ENCODE measurements at places on chromosomes 12 and 14.
A peak's percentile ranks its signal among the peaks of the same experiment; 100 is the strongest.

DNA sequence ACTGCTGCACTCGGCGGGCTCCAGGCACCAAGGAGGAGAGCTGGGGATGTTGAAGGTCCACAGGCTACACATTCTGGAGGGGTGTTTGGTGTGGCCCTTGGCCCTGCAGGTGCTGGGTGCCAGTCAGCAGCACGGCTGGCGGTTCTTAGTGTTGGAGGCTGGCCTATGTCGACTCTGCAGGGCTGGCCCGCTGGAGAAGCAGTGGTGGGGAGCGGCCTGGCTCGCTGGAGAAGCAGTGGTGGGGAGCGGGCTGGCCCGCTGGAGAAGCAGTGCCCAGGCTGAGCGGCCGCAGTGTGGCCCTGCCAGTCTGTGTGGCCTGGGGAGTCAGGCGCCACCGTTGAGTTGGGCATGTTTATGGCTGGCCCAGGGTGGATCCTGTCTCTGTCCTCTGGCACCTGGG lies 27.3 kb downstream of the MTA1 start:
- no peak for DNase-seq

DNA sequence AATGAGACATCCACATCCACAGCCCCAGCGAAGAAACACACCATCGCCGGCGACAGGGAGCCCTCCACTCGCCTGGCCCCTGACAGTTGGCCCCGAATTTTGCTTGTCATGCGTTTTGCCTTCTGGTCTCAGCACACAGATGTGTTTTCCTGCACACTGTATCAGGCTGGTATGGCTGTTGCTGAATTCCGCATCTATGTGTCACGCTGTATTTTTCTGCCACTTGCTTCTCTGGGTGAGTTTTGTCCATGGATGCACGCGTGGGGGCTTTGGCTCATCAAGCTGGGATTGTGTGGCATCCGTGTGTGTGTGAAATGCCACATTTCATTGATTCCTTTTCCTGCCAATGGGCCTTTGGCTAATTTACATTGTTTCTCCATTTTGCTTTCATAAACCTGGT lies 26.5 kb downstream of the ARL6IP4 start:
- DNase-seq = no peak

GRCh38 chr12:68162374-68162773 lies 2.8 kb upstream of the IFNG start:
- DNase-seq = no peak

- no peak for DNase-seq
These were observed 348.2 kb downstream of the DPF3 start for GRCh38 chr14:72545411-72546311.

DNA sequence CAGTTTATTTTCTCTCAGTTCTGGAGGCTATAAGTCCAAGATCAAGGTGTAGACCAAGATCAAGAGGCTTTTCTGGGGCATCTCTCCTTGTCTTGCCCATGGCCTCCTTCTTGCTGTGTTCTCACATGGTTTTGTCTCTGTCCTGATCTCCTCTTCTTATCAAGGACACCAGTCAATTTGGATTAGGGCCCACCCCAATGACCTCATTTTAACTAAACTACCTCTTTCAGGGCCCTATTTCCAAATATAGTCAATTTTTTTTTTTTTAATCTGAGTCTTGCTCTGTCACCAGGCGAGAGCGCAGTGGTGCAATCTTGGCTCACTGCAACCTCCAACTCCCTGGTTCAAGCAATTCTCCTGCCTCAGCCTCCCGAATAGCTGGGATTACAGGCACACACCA lies 50.8 kb downstream of the TSHR start:
- no peak for DNase-seq

DNA sequence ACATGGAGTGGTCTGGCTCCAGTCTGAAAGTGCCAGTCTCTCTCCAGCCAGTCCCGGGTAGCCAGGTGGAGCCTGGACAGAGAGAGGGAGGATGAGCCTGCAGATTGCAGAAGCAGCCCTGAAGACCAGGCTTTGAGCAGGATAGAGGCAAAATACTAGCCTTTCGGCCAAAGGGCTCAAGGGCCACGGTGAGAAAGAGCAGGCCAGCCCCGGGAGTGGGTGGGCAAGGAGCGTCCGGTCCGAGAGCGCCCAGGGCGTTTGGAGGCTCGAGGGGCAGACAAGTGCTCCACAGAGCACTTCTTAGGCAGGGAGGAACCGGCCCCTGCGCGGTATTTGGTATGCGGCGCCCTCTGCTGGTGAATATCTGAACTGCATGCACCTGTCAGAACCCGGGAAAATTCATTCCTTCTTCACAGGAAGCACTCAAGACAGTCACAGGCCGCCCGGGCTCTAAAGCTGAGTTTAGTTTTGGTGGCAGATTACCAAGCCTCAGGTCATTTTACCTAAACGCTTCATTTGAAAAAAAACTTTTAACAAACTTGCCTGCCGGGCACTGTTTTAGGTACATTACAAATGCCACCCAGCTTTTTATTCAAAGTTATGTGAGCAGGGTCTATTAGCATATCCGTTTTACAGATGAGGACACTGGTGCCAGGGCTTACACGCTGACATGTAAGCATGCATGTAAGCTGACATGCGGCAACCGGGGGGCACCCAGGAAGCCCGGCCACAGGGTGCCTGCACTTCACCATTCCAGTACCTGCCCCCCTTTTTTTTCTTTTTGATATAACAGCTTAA lies 21.0 kb upstream of the PSMC1 start:
- peak; percentile 72 for DNase-seq

- DNase-seq = no peak
These were observed 13.1 kb upstream of the LTA4H start for GRCh38 chr12:96048393-96048969.

DNA sequence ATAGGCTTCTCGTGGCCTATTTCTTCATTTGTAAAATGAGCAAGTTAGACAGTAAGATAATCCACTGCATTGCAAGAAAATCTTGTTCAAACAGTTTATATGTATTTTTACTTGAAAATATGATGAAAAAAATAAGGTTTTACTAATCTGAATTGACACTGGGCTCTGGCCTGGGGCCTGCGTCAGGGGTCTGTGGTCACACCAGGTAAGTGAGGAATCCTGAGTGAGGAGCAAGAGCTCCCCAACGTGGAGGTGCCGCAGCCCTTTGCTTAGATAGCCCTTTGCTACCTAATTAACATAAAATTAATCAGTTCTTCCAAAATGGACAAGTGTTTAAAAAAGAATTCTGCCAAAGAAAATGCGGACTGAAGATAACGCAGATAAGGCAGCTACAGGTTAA lies 39.1 kb upstream of the STAB2 start:
- peak; percentile 87 for DNase-seq

GRCh38 chr14:48417715-48418500 lies 742.5 kb upstream of the MDGA2 start:
- no peak for DNase-seq

DNA sequence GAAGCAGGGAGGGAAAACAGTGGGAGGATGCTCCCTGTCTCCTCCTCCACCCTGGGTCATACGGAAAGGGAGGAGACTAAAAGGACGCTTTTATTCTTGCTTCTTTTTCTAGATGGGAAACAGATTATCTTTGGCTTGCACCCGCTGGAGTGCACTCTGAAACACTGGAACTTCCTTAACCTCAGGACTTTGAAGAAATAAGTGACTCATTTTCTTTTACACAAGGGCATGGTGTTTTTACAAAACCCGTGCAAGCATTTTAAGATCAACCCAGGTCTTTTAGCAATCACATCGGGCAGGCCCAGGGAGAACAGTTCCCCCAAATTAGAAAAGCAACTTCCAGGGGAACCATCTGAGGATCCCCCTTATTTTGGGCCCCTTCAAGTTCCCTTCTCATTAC lies 80.9 kb upstream of the TSPAN11 start:
- DNase-seq = no peak

- DNase-seq = no peak
These were observed 47.2 kb downstream of the UBE3B start for GRCh38 chr12:109524466-109525278.

DNA sequence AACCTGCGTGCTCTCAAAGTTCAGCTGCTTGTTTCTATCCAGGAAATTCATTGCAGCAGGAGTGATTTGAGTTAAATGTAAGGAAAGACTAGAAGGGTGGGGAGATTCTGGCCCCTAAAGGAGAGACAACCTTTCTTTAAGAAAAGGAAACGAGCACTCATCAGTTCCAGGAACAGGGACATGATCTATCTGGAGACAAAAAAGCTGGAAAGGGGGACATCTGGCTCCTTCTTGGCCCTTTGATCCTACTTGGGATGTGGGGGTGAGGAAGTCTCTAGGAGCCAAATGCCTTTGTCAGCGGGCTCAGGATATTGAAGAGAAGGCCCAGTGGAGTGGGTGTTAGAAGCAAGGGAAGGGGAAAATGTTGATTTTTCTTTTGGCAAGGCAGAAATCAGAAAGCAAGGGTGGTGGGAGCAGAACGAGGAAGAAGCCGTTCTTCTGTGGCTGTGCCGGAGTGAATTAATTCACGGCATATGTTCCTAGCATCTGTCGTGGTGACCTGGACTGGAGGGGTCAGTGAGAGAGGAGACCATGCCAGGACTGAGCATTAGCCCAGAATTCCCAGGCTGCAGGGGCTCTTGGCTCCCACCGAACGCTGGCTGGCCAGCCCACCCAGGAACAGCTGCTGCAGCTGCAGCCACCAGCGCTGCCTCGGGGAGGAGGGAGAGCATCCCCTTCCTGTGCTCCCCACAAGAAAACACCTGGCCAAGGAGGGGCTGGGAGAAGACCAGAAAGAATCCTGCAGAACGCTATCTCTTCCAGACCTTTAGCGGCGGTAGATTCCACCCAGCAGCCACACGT lies 62.8 kb upstream of the GPATCH2L start:
- no peak for DNase-seq

DNA sequence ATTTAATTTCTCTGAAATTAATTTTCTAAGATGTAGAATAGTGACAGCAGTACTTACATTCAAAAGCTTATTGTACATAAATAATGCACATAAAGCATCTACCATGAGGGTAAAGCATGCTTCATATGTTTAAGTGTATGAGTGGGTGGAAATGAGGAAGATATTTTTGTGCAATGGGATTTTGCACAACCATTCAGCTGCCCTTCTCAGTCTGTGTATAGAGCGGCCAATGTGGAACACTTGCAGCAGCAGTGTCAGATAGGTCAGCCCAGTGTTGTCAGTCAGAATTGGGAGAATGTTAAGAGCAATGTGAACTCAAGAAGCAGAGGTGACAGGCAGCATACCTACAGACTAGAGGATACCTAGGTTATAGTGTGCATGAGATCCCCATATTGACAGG lies 72.5 kb upstream of the ATP2B1 start:
- DNase-seq = no peak

GRCh38 chr12:11162502-11162901 lies 8.5 kb upstream of the SMIM10L1 start:
- DNase-seq = peak; percentile 6

- DNase-seq = no peak
These were observed 82.4 kb downstream of the CRADD start for GRCh38 chr12:93759512-93760081.

- no peak for DNase-seq
These were observed 477.7 kb upstream of the SYT1 start for GRCh38 chr12:78386871-78387270.

- DNase-seq = no peak
These were observed 40.8 kb upstream of the PNMA1 start for GRCh38 chr14:73754911-73755360.

DNA sequence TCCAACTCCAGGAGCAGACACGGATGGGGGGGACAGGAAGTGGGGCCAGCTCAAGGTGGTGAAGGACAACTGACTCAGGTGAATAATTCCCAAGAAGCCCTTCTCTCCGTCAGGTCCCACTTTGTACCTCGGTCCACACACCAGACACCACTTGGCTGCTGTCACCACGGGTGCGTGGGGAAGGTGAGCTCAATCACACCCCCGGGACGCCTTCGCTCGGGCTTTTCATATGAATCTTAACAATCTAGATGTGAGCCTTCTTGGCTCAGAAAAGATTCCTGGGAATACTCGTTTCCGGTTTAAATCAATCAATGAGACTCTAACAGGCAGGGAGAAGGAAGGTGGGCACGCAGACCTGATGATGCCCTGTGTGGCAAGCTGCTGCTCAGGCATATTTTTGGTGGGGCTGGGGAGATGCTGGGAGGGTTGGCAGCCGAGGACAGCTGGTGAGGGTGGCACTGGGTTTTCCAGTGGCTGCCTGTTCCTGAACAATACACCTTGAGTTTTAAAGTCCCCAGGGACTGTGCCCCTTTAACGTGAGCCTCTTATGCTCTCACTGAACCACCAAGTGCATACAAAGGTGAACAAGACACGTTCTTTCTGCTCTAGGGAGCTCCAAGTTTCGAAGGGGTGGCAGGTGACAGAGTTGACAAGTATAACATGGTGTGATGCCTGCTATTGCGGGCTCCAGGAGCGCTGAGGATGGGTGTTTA lies 5.1 kb downstream of the TESC start:
- DNase-seq = peak; percentile 88

GRCh38 chr14:88791629-88792472 lies 902 bp downstream of the EML5 start:
- peak; percentile 66 for DNase-seq

GRCh38 chr12:113921430-113921829 lies 44.7 kb downstream of the RBM19 start:
- DNase-seq = no peak

DNA sequence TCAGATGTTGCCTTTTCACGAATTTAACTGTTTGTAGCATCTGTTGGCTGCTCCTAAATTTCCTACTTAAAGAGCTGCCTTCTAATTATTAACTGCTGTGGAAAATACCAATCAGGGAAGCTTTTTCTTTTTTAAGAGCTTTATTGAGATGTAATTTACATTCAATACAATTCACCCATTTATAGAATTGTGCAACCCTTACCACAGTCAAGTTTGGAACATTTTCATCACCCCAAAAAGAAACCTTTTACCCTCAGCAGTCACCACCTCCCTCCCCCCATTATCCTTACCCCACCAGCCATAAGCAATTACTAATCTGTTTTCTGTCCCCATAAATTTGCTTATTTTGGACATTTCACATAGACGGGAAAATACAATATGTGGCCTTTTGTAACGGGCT lies 1.4 kb downstream of the PCNX4 start:
- no peak for DNase-seq

- DNase-seq = no peak
These were observed 37.5 kb upstream of the DAAM1 start for GRCh38 chr14:59150990-59151389.

DNA sequence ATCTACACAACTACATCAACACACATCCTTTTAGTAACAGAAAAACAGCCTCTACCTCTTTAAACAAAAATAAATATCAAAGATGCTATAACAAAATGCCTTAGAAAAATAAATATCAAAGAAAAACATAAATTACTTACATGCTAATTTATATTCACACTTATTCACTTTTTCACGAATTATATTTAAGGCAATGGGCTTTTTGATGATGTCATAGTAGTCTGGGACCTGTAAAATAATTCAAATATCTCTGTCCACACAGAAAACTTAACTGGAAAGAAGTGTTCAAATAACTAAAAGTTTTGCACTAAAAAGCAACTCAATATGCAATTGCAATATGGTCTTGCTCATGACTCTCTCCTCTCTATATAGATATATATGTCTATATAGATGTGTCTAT lies 40.3 kb upstream of the CFL2 start:
- no peak for DNase-seq

All from NCI-H1417 (cell line).